ENCODE measurements at places on chromosomes 1 and 21.

GRCh38 chr21:32203877-32204480 lies 74.9 kb downstream of the MIS18A start:
- DNase-seq, result no peak

DNA sequence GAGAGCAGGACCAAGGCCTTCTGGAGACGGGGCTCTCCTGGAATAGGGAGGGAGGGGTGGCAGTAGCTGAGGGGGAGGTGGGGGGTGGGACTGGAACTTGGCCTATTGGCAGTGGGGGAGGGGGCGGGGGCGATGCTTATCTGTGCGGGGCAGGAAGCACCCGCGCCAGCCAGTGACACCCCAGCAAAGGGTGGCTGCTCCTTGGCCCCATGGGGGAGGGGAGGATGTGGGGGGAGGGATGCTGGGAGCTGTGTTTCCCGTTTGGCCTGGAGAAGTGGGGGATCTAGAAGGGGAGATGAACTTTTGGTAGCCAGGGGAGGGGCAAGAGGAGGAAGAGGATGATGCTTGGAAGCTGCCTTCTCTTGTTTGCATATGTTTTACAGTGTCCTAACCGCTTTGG lies 11.0 kb downstream of the ZBTB7B start:
- DNase-seq, result no peak

- DNase-seq, result no peak
Measured at GRCh38 chr1:54640863-54641836, at the start of gene MROH7. MROH7 (plus strand) TSS chr1:54641786; CDS start chr1:54652927, 11,141 bp downstream.

DNA sequence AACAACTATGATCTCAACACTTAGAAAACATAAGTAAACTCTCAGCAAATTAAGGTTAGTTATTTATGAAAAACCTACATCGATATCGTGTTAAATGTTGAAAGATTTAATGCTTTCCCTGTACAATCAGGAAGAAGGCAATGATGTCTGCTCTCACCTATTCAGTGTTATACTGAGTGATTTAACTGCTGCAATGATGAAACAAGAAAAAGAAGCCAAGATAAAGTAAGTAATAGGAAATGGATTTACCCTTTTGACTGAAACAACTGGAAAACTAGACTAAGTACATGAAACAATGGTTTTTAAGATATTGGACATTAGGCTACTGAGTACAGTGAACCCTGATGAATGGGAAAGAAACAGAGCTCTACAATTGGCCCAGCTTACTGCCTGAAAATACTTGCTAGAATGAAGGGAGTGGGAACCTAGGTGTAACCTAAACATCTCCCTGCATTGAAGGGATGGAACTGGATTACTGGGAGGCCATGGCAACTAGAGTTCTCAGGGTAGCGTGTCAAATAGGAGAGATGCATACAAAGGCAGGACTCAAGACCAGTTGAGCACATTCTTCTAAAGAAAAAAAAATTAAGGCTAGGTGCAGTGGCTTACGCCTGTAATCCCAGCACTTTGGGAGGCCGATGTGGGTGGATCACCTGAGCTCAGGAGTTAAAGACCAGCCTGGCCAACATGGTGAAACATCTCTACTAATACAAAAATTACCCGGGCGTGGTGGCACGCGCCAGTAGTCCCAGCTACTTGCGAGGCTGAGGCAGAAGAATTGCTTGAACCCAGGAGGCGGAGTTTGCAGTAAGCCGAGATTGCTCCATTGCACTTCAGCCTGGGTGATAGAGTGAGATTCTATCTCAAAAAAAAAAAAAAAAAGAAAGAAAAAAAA lies 37.3 kb downstream of the SNRPE start:
- DNase-seq, result no peak

DNA sequence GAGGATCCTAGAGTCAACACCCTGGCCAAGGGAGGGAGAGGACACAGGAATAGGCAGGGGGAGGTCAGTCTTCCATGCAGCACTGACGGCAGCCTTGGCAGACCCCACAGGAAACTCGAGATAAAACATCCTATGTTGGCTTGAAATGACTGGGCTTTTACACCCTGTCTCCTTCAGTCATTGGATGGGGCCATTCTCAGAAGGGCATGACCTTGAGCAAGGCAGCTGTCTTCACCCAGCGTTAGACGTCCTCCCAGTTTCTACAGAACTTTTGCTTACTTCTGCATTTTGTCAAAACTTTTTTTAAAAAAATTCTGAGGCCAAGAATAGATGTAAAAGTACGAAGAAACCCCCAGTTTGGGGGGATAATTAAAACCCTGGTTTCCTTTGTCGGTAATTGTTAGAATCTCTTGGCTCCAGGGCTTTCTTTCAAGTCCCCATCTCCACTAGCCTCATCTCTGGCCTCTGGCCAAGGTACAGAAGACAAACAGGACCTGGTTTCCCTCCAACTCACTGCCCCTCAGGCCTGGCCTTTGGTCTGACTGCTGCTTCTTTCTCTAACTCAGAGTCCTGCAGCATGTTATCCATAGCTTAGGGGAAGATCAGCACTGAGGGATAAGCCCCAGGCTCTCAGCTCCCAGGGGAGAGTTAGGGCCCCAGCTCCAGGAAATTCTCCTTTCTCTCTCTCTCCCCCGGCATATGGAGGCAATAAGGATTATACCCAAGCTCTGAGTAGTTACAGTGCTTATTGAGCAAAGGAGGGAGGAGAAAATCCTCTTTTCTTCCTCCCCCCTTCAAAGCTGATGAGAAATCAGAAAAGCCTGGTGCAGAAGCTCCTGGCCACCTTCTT lies 51.6 kb upstream of the KCND3 start:
- no peak for DNase-seq

DNA sequence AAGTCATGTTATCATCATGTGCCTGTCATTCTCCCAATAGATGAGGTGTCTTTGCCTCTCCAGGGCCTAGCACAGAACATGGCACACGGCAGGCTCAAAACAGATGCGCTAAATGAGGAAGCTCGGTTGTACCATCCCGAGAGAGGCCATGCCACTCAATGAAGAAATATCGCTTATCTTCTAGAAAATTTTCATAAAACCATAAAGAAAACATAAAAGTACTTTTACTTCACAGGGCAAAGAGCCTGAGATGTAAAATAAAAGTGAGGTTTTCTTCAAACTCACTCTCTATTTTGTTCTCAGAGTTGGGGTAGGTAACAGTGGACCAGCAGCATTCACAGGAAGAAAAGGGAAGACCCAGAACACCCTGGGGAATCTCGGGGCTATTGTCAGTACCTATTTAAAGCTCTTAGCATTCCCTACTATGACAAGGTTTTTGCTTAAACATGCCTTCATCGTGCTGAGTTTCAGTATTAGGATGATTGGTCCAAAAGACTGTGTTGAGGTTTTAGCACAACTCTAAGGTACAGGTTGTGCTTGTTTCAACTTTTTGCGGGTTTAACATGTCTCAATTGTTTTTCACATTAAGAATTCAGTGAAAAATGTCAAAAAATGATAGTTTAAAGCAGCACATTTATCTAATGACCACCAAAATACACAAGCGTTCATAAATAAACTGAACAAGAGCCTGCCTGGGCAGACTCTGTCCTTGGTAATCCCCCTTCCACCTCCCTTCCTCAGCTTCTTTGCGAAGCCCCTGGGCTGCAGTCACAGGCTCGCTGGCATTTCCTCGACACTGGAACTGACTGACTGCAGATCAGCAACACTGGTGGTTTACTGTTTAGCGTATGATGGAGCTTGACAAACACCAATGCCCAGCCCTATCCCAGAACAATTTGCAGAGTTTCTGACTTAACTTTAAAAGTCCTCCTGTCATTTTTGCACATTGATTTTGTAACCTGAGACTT lies 55.6 kb downstream of the COQ8A start:
- DNase-seq, result peak; percentile 41

- no peak for DNase-seq
Measured at GRCh38 chr1:240672132-240672811, 60.3 kb upstream of the GREM2 start.

GRCh38 chr1:27564710-27565649 lies 39.0 kb downstream of the AHDC1 start:
- no peak for DNase-seq

DNA sequence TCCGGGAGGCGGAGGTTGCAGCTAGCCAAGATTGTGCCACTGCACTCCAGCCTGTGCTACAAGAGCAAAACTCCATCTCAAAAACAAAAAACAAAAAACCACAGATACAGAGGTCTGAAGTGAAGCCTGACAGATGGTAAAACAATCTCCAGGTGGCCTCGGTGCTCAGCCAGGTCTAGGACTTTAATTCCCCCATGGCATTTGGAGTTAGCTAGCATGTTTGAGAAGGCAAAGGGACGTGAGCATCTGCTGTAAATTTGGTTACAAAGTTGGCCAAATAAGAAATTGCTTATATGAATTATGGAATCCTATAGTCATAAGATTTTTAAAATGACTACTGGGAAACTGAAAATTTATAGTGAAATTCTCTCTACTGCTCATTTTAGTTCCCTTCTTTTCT lies 98.3 kb upstream of the FMN2 start:
- no peak for DNase-seq

DNA sequence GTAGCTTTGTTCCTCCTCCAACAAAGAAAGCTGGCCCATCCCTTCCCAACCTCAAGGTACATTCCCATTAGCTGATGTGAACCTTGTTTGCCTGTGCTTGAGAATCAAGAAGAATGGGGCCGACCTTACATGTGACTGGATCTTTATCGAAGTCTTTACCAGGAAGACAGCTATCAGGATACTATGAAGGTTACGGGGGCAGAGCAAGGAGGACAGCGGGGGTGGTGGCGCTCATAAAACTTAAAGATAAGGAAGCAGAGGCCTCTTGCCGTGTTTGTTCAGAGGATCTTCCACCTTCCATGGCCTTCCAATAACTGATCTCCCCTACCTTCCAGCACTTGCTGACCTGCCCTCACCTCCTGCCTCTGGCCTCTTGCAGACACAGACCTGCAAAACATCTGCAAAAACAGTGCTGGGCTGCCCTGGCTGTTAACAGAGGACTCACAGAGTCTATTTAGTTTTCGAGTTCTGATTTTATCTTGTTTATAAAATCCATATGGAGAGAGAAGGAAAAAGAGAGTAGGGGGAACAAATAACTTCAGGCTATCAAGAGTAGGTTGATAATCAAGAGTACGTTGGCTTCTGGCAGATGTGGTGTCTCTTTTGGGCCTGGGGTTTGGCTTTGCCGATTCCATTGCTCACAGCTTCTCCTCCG lies 198.0 kb downstream of the HUNK start:
- no peak for DNase-seq

- DNase-seq, result no peak
Measured at GRCh38 chr1:158248771-158249170, 5.5 kb upstream of the CD1A start.

- DNase-seq, result peak; percentile 66
Measured at GRCh38 chr1:83860490-83861221, 138.3 kb downstream of the TTLL7 start.

DNA sequence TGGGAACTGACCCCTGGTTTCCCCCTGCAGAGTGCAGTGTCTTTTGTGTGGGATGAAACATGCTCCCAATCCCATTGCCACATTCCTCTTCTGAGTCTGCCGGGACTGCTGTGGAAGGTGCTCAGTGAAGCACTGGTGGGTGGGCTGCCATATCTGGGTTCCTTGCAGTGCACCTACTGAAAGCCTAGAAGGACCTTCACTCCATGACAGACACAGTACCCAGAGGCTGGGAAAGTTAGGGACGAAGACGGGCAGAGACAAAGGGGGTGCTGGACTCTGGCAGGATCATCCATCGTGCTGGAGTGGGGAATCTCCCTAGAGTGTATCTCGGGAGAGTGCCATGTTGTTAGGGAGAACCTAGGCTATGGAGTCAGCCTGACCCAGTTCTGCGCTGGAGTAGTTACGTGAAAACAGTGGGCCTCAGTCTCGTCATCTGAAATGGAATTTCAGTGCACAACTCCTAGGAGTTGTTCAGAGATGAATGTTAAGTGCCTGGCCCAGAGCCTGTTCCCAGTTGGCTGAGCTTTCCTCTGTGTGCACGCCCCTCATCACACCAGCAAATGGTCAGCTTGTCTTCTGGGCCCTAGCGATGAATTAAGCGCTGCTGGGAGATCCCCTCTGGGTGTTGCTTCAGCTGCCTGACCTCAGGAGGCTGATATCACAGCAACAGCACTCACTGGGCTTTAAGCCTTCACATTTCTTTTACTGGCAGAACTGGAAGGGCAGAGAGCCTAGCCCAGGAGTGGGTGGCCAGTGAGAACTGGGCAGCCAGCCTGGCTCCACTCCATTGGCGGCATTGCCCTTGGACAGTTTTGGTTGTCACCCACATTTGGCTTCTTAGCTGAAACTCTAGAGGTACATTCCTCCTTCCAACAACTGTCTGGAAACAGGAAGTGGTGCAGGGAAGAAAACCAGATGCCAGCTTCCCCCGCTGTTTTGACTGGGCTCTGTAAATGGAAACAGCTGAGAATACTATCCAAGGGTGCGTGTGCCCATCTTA lies 479.8 kb upstream of the VAMP3 start:
- DNase-seq, result no peak
